DMS53 (cell line): ENCODE measurements at places on chromosomes 11 and 22.

- no peak for DNase-seq
These were observed 22.0 kb downstream of the PACSIN2 start for GRCh38 chr22:42992886-42993479.

- DNase-seq = no peak
These were observed 163.7 kb upstream of the ZBED5 start for GRCh38 chr11:11021563-11021962.

- no peak for DNase-seq
These were observed 78.1 kb downstream of the TP53I11 start for GRCh38 chr11:44872556-44872955.

GRCh38 chr22:35580351-35581022 lies 36.6 kb downstream of the MB start:
- no peak for DNase-seq

DNA sequence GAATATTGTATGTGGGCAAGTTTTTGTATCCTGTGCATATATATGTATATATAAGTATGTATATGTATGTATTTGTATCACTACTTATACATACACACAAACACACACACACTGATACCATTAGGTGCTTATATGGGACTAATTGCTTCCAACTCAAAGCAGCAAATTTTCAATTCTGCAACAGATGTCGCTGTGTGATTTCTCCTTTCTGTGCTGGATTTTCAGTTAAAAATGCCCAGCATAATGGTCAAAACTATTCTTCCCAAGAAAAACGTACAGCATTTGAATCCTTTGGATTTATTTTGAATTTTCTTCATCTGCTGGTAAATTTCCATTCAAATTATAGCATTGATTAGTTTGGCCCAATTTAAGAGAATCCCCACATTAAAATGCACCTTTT lies 4.3 kb downstream of the CADM1 start:
- peak; percentile 49 for DNase-seq

- DNase-seq = no peak
These were observed 976.9 kb upstream of the TENM4 start for GRCh38 chr11:80417681-80418080.
